ENCODE measurements at places on chromosomes 11 and 22.

DNA sequence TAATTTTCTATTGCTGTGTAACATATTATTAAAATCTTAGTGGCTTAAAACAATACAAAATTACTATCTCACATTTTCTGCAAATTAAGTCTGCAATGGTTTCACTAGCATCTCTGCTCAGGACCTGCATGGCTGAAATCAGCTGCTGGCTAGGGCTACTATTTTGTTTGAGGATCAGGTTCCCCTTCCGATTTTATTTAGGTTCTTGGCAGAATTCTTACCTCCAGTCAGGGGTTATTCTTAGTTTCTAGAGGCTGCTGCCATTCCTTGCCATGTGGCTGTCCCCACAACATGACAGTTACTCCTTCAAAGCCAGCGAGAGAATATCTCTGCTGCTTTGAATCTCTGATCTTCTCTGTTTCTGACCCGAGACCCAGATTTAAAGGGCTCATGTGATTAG is 424.5 kb upstream of the ANO5 start:
- no peak for DNase-seq

GRCh38 chr22:34344702-34345101 is 424.4 kb upstream of the LARGE1 start:
- DNase-seq = no peak

- no peak for DNase-seq
Observed at GRCh38 chr22:19543970-19544708, 19.9 kb upstream of the CLDN5 start.

- DNase-seq = no peak
Observed at GRCh38 chr22:20273758-20274181, 5.7 kb upstream of the RTN4R start.

DNA sequence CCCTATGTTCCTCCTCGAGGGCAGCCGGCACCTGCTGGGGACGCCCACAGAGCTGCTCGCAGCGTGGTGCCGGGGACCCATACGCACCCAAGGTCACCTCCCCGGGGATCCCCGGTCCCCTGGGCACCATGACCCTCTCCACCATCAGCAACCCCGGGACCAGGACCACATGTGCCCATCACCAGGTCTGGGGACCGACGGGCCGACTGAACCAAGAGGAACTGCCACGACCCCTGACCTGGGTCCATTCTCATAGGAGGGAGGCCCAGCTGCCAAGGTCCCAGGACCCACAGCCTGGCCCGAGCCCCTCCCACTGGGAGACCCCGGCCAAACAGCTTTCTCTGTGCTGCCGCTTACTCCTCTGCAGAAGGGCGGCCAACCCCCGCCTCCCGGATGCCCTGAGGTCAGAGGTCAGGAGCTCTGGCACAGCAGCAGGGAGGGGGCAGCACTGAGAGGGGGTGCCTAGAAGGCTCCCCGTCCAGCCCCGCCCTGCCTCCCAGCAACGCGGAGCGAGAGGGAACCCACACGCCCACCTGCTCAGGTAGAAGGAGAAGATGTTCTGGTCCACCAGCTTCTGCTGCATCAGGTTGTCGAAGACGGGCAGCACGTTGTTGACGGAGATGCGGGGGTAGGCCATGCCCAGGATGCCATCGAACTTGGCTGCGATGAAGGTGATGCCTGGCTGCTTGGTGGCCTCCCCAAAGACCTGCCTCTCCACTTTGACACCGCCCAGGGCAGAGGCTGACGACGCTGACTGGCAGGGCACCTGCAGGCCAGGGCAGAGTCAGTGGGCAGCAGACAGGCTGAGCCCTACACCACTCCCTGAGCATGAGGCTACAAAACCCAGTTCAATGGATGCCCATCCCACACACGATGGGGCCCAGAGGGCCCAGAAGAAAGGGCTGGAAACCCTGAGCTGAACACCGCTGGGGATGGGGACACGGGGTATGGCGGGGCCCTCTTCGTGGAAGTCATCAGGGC is 6.6 kb downstream of the CTSD start:
- DNase-seq = no peak

- DNase-seq = no peak
Observed at GRCh38 chr11:32615422-32615821, 31.8 kb downstream of the EIF3M start.

All from amniotic stem cell (primary cell).